ENCODE measurements at places on chromosomes 11 and 22.

- DNase-seq = no peak
Observed at GRCh38 chr22:45499746-45500145, 2.9 kb upstream of the FBLN1 start.

DNA sequence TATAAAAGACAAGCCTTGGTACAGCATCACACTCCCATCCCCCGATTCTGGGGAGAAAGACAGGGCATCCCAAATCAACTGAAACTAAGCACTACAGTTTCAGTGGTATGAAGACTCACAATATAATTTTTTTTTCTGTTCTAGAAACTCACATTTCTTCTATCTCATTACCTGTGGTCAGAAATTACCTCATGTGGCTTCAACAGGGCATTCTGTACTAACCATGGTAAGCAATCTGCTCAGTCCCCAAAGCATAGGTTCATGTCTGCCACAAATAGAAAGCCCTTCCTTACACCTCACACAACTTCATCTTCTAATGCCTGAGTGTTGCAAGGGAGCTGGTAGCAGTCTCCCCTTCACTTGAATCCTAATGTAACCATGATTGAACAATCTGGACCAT is 147.4 kb upstream of the POU2AF2 start:
- DNase-seq = no peak

GRCh38 chr22:47392054-47392347 is 629.6 kb downstream of the TBC1D22A start:
- DNase-seq = no peak

GRCh38 chr22:19061471-19062138 is 60.6 kb downstream of the DGCR2 start:
- DNase-seq = no peak

GRCh38 chr11:66181632-66182315 is 86.7 kb upstream of the RAB1B start:
- peak; percentile 66 for DNase-seq

DNA sequence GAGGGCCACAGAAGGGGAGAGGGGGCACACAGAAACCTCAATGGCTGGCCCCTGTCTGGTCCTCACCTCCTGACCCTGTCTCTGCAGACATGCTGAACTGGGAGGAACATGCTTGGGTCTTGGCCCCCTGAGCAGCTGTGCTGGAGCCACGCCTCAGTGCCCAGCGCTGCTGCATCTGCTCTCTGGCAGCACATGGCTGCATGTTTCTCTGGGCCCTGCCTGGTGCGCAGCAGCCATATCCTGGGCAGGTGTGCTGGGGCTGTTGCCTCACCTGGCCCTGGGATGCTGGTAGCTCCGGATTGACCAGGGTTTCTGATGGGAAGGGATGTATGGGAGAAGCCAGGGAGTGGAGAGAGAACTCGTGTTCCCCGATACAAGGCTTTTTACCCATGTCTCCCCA is 248.0 kb downstream of the ST3GAL4 start:
- no peak for DNase-seq

DNA sequence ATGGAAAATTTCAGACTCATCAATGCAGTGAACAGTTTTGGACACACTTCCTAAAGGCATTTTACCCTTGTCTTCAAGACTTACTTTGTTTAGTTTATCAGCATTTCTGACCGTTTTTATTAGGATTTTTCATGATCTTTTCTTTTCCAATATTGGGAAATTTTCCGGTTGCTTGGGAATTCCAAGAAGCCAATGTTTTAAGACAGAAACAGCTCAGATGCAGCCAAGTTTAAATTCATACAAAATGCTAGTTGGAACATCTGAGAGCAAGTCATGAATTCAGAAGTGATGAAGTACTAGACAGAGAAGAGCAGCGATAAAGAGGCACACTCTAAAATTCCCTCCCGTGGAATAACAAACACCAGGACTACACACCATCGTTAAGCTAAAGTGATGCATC is 68.6 kb downstream of the RAB38 start:
- no peak for DNase-seq

GRCh38 chr11:88555829-88556202 is 218.3 kb upstream of the CTSC start:
- no peak for DNase-seq

DNA sequence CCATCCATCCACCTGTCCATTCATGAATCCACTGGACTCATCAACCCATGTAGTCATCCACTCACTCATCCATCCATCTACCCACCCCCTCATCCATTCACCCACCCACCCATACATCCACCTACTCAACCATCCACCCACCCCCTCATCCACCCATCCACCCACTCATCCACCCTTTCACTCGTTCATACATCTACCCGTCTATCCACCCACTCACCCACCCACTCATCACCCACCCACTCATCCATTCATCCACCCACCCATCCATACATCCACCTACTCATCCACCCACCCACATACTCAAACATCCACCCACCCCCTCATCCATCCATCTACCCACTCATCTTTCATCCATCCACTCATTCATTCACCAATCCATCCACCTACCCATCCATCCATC is 37.7 kb downstream of the RTL6 start:
- no peak for DNase-seq

GRCh38 chr11:61168042-61168688 is 6.9 kb upstream of the VPS37C start:
- no peak for DNase-seq

- no peak for DNase-seq
Observed at GRCh38 chr11:27004103-27004502, 10.2 kb downstream of the FIBIN start.

DNA sequence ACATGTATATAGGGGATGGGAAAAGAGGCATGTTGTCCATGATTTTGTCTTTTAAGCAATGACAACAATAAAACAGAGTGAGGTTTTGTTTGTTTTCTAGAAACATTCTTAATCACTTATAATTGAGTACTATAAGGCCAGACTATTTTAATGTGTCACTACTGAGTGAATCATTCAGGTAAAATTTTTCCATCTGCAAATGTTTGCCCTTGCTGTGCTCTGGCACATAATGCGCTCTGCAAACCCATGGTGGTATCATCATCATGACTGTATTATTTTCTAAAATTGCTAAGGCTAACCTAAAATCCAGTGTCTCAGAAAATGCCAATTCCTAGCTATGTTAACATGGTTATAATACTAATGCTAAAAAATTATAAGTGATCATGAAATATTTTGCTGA is 261.2 kb downstream of the CADM1 start:
- no peak for DNase-seq

DNA sequence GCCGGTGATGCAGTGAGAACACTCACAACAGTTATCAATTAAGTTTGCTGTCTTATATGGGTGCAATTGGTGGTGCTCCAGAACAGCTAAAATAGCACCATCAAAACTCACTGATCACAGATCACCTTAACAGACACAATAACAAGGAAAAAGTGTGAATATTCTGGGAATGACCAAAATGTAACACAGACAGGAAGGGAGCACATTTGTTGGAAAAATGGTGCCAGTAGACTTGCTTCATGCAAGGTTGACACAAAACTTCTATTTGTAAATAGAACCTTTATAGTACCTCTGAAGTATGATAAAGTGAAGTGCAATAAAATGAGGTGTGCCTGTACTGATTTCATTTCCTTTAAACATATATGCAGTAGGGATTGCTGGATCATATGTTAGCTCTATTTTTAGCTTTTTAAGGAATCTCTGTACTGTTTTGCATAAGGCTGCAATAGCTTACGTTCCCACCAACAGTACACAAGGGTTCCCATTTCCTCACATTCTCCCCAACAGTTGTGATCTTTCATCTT is 56.7 kb upstream of the GLYATL1B start:
- no peak for DNase-seq

DNA sequence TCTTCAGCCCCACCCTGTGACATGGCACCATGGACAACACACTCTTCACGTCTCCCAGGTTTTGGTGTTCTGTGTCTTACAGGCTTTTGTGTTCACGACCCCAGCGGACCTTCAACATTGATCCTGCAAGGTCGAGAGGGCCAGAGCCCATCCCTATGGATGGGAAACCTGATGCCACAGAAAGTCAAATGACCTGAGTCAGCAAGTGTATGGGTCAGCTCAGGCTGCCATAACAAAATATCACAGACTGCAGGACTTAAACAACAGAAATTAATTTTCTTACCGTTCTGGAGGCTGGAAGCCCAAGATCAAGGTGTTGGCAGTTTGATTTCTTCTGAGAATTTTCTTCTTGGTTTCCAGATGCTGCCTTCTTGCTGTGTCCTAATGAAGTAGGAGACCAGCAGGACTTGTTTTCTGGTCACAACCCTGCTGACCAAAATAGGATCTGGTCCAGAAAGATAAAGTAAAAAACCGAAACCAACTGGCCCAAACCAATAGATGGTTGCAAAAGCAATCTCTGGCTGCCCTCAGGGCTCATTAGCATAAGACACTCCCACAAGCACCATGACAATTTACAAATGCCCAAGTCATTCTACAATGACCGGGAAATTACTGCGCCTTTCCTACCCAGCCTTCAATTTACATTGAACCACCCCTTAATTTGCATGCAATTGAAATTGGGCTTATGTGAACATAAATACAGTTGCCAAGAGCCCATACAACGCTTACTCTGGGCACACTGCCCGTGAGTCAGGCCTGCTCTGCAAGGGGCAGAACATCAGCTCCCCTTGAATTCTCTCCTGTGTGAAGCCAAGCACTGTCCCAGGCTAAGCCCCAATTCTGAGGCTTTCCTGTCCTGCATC is 113.9 kb downstream of the RPS6KA4 start:
- DNase-seq = no peak

GRCh38 chr11:70432065-70432464 is 33.7 kb downstream of the CTTN start:
- no peak for DNase-seq

DNA sequence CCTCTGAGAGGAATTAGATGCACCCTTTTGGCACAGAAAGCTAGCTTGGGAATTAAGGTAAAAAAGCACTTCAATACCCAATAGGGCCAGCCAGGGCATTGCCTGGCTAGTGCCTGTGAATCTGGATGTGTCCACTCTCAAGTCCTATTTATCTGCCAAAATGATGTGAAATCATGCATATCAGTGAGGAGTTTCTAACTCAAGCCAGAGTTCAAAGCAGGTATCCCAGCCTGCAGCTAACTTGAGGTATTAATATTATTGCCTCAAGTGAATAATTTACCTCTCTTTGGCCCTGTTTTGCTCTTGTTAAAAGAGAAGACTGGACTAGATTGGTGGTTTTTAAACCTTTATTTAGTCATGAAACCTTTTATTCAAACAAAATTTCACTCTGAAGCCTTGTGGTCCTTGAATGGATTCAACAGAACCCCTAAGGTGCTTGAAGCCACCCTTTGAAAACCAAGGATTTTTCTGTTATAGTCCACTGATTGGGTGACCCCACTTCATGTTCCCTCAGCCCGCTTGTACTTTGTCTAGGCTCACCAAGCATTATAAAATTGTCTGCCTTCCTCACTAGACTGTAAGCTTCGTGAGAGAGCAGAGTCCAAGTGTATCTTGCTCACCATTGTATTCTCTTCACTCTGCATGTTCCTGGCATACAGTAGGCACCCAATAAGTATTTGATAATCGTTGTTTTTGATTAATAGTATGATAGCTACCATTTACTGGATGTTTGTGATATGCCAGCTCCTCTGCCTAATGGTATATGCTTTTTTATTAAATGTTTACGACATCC is 4.5 kb downstream of the RNF121 start:
- DNase-seq = no peak

- DNase-seq = no peak
Observed at GRCh38 chr11:76770642-76771445, 12.3 kb upstream of the TSKU start.

- no peak for DNase-seq
Observed at GRCh38 chr22:33726294-33726734, 194.0 kb downstream of the LARGE1 start.

DNA sequence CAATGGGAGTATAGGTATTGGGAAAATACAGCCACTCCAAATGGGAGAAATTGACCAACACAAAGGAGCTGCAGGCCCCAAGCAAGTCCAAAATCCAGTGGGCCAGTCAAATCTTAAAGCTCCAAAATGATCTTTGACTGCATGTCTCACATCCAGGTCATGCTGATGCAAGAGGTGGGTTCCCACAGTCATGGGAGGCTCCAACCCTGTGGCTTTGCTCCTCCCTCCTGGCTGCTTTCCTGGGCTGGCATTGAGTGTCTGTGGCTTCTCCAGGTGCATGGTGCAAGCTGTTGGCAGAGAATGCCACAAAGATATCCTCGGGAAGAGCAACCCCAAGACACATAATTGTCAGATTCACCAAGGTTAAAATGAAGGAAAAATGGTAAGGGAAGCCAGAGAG is 80.8 kb downstream of the IGLL5 start:
- no peak for DNase-seq

DNA sequence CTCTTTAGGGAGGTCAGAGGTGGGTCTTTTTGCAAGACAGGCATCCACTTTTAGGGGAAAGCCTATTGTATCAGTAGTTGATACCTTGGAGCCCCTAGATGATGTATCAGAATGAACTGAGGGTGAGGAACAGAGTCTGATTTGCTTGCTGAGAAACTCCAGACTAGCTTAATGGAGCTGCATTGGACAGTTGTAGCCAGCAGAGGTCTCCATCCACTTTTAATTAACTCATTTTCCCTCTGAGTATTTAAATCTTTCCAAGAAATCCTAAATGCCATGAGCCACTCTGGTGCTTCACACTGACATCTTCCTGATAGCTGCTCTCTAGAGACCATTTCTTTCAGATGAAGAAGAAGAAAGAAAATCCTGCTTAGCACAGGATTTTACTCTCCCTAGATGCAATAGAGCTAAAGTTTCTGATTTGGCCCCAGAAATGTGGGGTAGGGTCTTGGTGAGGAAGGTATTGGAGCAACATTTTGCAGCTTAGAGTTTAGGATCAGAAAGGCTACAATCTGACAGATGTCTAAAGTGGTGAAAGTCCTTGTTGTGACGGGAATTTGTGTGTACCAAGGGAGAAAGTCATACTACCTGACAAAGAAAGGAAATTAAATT is 38.0 kb downstream of the EXT2 start:
- no peak for DNase-seq

DNA sequence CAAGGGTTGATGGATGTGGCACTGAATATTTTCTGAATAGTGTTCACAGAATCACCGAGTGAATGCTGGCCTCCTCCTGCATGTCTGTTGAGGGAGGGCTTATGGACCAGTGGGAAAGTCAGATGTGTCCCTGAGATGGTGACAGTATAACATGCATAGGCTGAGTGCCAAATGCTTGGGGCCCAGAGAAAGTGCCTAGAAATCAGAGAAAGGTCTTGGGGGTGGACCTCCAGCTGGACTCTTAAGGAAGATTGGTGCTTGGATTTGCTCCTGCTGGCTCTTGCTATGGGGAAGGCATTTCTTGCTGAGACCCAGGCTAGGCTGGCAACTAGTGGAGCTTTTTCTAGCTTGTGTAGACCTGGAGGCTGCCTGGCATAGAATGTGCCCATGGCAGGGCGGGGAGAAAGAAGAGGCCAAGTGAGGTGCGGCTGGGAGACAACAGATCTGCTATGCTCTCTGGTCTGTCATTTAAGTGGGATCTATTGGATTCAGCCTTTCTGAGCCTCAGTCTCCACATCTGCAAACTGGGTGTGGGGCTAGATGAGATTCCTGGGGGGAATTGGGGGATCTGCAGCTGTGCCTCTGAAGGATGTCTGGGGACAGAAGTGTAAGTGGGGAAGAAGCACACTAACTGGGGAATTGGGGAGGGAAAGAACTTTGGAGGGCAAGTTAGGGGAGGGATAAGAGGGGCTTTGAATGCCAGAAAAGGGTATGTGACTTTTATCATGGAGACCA is 27.4 kb downstream of the ZNRF3 start:
- no peak for DNase-seq

- DNase-seq = no peak
Observed at GRCh38 chr11:102680945-102681344, 24.6 kb downstream of the MMP27 start.

- no peak for DNase-seq
Observed at GRCh38 chr22:31250740-31251600, 38.9 kb downstream of the LIMK2 start.
